ENCODE measurements at places on chromosomes 16 and 17.

GRCh38 chr16:31897283-31897682 lies 23.7 kb downstream of the ZNF267 start:
- DNase-seq: no peak

- no peak for DNase-seq
These were observed 47.2 kb downstream of the DNAH9 start for GRCh38 chr17:11645426-11645825.

DNA sequence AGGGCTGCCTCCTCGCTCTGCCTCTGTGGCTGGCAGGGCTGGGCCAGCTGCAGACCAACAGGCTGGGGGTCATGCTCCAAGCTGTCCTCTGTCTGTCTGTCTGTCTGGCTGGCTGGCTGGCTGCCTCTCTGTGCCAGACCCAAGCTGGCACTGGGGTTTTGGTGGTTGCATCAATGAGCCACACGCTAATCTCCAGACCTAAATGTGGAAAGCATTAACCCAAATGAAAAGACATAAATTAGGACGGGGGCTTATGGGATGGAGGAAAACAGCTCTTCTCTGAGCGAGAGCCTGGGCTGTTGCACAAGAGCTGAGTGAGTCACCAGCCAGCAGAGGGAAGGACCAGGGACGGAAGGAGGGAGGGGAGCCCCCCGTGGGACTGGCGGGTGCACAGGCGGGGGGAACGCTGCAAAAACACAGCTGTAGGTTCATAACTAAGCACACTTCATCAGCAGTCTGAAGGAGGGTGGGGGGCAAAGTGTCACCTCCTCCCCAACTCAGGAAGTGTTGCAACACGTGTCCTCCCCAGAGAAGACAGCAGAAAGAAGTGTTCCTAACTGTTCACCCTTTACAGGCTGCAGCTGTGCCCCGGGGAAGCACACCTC lies 83.4 kb downstream of the GAS7 start:
- peak; percentile 43 for DNase-seq

DNA sequence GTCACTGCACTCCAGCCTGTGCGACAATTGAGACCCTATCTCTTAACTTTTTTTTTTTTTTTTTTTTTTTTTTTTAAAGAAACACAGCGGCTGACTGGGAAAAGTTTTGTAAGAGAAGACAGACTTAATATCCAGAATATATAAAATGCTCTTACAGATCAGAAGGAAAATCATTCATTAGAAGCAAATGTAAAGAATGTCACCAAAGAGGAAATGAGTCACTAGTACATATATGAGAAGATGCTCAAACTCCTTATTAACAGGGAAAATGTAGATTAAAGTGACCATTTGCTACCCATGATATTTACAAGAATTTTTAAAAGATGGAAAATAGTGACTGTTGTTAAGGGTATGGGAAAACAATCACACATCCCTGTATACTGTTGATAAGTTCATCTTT lies 48.9 kb downstream of the RABEP1 start:
- DNase-seq: no peak

- DNase-seq: peak; percentile 14
These were observed 2.2 kb downstream of the SLC12A3 start for GRCh38 chr16:56866955-56867830.

GRCh38 chr17:9845306-9845705 lies 19.6 kb downstream of the GLP2R start:
- DNase-seq: no peak

DNA sequence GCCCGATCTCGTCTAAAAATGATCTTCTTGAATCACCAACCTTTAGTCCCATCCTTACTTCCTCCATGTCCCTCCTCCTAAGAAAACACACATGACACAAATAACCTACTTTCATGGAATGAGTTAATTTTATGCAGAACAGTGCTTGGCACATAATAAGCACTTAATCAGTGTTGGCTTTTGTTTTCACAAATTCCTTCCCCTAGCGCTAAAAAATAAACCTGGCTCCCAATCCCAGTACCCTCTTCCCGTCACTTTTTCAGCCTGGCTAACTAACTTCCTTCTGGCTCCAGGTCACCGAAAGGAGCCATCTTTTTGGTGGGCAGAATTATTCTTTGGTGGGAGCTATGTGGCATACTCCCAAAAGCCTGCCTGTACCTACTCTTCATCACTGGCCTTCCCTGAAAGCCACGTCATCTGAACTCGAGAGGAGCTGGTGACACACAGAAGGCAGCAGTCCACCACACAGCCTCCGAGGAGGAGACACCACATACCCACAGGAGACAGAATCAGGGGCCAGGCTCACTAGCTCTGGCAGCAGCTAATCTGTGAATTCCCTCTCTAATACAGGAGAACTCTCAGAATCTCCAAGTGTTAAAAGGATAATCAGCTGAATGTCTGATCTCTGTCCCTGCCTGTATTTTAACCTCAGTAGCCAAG lies 114.5 kb downstream of the SMG6 start:
- no peak for DNase-seq

- DNase-seq: no peak
These were observed 48.0 kb downstream of the TEKT5 start for GRCh38 chr16:10646581-10647263.

- DNase-seq: no peak
These were observed 174.2 kb upstream of the FAM20A start for GRCh38 chr17:68775318-68775717.

DNA sequence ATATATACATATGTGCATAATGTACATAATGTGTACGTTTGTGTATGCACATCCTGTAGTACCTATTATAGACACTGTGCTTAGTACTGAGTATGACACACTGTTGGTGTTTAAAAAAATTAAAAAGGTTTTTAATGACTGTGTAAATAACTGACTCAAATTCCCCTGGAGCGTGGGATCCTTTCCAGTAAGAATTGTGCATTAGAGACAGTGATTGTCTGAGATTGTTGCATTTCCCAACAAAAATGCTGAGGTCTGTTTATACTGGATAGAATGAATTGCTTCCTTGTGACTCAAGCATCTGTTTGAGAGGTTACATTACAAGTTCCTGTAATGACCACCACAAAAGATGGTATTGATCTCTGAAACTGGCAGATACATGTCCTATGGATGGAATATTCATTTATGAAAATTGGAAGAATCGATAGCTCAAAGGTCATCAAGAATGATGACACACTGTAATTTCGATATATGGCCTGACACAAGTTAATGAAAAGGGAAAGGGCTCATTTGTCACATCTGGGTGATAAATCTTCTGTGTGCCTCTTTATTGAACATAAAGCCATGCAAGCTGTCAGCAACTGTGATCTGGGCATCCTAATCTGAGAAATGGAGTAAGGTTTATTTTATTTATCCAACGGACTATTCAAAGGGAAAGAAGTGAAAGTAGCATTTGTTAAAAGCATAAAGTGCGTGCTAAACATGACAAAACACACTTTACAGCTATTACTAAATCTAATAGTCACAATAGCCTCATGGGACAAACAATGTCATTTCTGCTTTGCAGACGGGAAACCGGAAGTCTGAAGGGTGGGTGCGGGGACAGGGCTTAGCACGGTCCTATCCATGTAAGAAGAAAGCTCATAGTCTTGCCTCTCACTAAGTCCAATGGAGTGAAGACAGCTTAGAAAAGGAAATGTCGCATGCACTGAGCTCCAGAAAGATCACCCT lies 228.8 kb downstream of the CDH11 start:
- no peak for DNase-seq

DNA sequence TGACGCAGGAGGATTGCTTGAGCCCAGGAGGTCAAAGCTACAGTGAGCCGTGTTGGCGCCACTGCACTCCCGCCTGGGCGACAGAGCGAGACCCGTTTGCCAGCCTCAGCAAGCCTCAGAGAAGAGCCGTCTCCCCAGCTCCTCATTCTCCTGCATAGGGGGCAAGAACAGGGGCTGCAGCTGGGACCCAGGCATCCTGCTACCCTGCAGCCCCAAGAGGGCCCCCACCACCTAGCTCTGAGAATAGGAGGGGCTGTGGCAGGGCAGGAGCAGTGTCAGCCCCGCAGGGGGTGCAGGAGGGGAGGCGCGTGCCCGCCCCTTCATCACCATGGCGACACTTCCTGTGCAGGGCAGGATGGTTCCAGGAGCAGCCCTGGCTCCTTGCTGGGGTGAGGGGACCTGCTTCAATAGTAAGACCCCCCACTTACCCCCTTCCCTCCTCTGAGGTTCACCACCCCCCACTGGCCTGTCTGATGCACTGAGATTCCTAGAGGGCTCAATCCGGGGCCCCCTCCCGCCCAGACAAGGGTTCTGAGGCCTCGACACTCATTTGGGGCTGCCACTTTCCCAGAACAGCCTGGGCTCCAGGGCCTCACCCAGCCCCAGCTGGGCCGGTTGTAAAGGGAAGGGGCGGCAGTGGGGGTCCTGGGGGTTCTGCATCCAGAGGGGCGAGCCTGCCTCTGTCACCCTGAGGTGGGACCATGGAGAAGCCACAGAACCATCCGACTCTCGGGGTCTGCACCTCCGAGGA lies 20.2 kb downstream of the VASN start:
- no peak for DNase-seq

DNA sequence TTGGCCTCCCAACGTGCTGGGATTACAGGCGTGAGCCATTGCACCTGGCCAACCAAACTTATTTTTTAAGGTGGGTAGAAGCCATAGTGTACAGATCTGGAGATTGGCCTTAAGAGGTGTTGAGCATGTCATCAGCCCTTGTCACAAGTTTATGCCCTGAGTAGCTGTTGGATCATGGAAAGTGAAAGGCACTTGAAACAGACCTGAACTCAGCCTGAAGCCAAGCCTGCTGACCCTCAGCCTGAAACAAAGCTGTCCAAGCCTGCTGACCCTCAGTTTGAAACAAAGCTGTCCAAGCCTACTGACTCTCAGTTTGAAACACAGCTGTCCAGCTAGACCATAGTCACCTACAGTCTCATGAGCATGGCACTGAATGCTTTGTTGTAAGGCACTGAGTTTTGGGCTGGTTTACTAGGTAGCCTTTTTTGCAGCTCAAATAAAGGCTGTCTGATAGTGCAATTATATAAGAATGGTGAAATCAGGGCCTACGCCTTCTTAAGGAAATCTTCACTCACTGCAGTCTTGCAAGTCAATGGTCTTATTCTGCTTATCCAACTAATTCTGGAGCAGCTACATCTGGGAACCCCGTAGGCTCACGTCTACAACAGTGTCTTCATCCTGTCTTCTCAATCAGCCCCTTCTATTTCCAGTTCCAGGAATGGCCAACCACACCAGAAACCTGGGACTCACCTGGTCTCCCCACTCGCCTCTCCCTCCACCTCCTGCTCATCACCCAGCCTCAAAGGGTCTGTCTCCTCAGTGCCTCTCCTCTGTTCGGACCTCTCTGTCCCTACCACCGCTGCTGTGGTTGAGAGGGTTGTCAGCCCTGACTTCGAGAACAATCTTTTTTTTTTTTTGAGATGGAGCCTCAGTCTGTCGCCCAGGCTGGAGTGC lies 2.9 kb upstream of the NPIPB15 start:
- no peak for DNase-seq

DNA sequence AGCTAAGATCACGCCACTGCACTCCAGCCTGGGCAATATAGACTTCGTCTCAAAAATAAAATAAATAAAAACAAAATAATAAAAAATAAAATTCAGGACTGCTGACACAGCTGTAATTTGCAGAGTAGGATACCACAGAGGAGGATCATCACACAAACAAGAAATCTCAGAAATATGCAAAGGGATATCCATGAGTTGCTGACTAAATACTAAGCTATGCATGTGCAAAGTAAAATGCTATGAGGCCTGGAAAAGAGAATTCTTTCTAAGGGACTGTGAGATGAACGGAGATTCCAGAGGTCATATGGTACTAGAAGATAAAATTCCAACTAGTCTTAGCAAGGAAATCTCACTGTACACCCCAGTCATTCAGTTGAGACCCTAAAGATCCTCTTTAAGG lies 74.8 kb downstream of the SLC39A11 start:
- DNase-seq: no peak

DNA sequence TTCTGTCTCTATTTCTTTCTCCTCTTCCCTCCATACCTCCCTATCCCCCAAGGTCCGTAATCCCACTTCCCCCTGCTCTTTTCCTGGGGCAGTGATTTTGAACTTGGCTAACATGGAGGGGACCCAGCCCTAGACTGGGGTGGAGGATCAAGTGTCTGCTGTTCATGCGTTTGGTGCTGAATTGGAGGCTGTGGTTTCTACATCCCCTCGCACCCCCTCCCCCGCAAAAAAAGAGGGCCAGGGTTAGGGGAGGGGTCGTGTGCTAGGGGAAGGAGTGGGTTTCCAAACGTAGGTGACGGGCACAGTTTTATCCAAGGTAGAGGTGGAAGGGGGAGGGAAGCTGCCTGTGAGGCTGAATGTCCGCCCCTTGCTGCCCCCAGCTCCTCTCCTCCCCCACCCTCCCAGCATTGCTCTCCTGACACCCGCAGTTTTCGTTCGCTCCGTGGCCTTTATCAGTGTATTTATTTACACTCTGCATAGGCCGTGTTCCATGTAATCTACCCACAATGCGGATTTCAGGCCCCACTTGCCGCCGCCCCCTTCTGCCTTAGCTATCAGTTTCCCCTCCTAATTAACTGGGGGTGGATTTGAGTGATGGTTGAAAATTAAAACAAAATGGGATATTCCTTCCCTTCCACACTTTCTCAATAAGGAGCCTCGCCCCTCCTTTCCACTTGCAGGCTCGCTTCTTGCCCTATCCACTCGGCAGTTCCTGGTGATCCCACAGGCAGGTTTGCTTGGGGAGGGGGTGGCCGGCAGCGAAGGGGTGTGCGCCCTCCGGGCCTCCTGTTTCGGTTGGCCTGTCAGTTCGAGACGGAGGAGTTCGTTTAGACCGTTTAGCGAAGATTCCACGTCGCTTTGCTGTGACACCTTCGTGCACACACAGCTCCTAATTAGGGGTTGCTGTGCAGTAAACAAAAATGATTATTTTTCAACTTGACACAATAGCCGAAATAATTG lies 2.0 kb downstream of the GNAO1 start:
- DNase-seq: no peak

- no peak for DNase-seq
These were observed 341.3 kb upstream of the SOX9 start for GRCh38 chr17:71779482-71779881.

DNA sequence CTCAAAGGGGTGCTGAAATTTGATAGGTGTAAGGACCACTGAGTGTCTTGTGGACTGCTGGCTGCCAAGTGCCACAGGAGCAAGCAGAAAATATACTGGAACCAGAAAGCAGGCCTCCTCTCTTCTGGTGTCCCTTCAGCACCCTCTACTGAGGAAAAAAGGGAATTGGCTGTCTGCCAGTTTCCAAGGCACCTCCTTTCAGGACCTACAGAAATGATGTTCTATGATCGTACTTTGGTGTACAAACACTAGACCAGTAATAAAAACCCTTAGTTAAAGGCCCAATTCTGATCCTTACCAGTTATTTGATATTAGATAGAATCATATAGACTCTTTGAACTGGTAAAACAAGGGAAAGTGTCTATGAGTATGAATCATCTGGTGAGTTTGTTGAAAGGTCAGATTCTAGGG lies 35.8 kb upstream of the BCAS3 start:
- peak; percentile 14 for DNase-seq

GRCh38 chr16:70809392-70810060 lies 8.6 kb upstream of the VAC14 start:
- no peak for DNase-seq

DNA sequence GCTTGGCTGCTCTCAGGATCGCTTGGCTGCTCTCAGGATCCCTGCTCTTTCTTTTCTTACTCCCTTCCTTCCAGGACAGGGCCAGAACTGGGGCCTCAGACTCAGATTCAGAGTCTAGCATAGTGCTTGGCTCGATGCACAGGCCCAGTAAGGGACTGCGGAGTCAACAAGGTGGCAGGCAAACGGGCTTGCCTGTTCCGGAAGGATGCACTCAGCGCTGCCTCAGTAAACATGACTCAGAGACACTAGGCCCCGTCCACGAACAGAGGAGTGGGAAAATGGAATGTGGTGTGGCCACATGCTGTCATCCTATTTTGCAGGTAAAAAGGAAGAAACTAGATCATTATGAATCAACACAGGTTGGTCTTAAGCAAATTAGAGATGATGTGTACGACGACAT lies 9.8 kb downstream of the SPHK1 start:
- no peak for DNase-seq

Data from T-helper 9 cell (primary cell).